ENCODE measurements at places on chromosomes 1 and 21.

- no peak for DNase-seq
These were observed 263.1 kb downstream of the CAMTA1 start for GRCh38 chr1:7048395-7048794.

DNA sequence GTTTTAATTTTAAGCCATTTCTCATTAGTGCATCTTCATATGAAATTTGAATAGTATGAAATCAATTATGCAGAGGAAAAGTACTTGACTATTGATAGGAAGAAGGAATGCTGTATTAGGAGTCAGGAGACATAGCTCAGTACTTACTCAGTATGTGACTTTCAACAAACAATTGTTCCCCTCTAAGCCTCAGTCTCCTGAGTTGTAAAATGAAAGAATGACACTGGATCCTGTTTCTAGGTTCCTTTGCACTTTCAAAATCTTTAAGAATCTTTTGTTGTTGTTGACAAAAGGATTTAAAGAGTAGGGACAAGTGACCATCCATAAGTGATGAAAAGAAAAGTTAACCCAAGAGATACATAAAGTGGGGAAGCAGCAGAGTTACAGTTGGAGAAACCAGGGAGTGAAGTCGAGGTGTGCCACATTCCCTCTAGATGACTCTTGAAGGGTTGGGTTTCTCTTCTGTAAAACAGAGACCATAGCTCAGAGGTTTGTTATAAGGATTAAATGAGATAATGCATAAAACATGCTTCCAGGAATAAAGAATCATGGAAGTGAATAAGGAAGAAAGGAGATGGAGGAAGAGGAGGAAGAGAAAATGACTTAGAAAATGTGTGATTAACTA lies 105.7 kb upstream of the KCNJ15 start:
- DNase-seq, result no peak

DNA sequence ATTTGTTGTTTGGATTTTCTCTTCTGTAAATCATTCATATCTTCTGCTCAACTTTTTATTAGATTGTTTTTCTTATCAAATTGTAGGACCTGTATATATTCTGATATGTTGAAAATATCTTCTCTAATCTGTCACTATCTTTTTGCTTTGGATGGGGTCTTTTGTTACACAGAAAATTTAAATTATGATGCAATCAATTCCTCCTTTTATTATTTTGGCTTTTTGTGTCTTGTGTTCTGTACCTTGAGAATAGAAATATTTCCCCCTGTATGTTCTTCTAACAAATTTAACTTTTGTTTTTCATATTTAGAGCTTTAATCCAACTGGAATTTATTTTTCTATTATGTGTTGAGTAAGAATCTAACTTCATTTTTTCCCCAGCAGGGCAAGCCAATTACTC lies 3.2 kb upstream of the AVPR1B start:
- no peak for DNase-seq

DNA sequence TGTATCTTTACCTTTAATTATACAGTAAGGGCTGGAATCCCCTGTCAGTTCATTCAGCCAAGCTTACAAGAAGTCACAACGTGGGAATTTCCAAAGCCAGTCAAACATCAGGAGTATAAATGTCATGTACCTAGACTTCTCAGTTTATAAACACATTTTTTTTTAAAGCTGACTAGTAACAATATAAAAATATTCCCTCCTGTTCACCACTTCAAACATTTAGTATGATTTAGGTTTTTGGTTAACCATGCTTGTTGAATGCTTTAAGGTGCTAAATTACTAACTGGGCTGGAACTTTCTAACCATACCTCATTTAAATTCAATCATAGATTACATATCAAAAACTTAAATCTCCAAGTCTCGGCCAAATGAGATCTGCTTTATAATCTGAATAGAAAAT lies 44.0 kb downstream of the JAK1 start:
- DNase-seq, result no peak

DNA sequence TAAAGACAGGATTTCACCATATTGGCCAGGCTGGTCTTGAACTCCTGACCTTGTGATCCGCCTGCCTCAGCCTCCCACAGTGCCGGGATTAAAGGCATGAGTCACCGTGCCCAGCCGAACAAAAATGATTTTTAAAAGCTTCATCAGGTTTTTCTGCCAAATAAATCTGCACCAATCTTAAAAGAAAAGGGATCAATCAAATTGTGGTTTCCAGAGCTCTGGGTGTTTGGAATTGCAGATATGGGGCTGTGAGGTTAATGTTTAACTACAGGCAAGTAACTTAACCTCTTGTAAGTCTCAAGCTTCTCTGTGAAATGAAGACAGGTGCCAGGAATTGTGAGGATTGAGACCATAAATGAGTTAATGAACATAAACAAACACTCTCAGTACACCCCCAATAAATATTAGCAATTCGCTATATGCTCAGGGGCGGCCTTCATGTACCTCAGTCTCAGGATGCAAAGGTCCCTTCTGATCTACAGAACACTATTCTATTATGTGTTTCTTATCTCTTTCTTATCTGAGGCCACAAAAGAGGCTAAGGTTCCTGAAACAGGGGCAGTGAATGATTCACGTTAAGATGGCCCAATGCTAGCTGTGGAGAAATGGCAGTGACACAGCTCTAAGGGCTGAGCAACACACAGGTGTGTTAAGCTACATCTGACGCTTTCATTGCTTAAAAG lies 7.1 kb upstream of the GNPAT start:
- no peak for DNase-seq

DNA sequence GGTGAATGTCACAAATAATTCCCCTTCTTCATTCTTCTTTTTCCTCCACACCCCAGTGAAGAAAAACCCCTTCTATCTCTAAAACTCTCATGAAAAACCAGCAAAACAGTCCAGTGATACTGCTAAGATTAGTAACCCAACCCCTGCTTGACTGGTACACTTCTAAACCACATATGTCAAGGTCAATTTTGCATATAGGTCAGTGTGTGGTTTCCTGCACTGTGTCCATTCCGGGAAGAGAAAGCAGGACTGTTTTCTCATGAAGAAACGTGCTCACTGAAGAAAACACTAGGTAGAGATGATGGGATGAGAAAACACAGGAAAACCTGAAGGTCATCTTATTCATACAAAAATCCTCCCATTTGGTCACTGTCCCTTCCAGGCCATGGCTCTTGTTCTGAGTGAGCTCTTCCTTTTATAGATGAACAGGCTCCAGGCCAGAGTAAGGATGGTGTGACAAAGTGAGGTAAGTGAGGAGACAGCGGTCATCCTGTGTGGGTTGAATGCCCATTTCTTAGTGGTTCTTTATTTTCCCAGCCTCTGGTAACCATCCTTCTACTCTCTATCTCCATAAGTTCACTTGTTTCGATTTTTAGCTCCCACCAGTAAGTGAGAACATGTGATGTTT lies 122.7 kb downstream of the FASLG start:
- no peak for DNase-seq

DNA sequence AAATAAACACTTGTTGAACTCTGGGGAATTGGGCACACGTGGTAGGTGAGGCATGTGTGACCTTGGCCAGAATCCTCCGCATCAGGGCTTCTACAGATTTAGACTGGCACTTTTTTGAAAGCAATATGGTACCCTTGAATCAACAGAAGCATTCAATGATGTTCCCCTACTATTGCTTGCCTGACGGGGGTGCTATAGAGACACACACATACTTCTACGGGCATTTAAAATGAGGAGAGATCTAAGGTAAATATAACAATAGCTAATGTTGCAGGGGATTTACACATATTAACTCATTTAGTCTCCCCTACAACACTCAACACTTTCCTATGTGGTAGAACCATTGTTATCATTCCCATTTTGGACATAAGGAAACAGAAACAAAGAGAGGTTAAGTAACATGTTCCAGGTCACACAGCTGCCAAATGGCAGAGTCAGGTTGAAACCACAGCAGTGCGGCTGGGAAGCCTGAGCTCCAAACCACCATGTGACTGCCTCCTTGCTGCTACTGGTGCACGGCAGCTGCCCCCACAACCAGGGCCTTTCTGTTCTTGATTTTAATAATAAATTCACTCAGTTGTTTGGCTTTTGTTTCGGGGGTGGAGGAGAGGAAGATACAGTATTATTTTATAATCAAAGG lies 147.4 kb downstream of the ZNF281 start:
- DNase-seq, result no peak

DNA sequence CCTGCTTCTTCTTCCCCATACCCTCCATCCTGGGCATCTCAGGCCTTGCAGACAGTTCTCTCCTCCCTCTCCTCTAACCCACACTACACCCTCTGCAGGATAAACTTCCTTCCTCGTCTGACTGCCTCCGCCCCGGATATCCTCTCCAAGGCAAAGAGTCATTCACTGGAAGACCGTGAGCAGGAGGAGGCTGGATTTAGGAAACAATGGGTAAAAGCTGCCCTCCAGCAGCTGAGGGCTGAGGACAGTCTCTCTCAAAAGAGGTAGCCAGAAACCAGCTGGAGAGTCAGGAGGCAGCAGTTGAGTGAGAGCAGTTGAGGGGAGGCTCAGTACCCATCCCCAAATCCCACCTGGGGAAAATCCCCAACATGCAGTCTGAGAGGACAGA lies 1.4 kb downstream of the CSRP1 start:
- peak; percentile 80 for DNase-seq

- no peak for DNase-seq
These were observed 240.6 kb upstream of the TMEM51 start for GRCh38 chr1:14912839-14913481.

DNA sequence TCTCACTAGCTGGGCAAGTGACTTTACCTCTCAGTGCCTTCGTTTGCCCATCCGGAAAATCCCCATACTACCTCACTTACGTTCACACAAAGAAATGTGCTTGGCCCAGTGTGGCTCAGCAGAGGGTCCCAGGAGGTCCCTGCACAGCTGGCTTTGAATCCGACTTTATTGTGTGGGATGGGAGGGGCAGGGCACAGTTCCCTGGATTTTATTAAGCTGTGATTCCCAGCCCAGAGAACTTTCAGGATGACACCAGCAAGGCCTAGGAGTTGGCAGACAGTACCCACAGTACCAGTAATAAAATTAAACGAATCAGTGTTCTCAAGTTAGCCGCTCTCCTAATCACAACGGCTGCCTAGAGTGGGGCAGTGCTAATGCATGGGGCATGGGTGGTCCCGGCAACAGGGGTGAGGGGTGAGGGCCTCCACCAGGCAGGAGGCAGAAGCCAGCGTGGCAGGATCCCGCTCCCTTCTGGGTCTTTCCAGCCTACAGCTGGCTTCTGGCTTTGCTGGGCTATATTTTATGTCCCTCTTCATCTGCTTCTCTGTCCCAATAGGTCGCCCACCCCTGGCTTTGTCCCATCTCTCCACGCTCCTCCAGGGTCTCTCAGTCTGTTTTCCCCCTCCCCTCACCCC lies 74.9 kb downstream of the VWA5B1 start:
- no peak for DNase-seq

DNA sequence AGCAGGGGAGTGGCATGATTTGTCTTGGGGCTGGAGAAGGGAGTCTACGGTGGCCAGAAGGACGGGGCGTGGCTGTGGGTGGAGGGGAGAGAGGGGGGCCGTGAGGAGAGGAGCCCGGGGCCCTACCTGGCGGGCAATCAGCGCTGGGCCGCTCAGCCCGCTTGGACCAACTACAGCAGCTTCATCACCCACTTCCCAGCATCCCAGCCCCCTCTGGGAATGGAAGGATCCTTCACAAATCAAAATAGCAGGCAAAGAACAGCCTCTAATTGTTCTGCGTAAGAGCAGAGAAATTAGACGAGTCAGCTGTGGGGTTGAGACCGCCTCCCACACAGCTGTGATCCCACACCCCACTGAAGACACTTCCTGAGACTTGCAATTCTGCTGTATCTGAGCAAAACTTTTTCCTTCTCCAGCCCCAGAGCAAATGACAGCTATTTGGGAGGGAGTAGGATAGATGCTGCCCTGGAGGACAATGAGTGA lies 43.5 kb downstream of the OPRD1 start:
- peak; percentile 21 for DNase-seq

DNA sequence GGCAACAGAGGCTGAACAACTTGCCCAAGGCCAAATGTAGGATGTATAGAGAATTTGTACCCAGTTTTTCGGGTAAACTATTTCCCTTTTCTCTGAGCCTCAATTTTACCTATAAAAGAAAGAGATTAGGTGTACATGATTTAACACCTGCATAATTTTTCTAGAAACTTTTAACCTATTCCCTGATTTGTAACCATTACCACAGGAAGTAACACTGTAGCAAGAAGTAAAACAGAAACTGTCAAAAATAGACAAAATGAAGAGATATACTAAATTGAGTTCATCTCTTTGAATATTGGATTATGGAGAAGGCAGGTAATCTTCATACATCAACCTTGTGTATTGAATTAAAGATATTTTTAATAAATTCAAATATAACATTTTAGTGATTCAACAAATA lies 136.2 kb downstream of the ZC3H11B start:
- no peak for DNase-seq

- DNase-seq, result no peak
These were observed at the start of gene PADI3 for GRCh38 chr1:17248781-17249180. Gene PADI3, plus strand, starts transcription at chr1:17249098. Its CDS starts 40 bp downstream, at chr1:17249138.

DNA sequence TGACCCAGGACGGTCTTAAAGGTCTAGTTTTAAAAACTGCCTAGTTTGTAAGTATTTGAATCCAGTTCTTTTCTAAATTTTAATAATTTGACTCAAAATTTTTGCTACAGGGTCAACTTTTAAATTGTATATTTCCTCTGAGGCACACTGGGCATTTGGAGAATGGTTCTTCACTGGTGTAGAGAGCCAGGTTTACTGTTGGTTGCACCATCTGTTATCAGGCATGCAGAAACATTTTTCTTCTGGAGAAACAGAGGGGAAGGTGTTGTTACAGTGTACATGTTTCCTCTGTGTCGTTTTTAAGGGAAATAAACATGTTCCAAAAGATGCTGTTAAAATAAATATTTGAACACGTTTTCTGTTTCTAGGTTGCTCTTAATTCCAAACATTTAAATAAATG lies 39.0 kb upstream of the RWDD3 start:
- no peak for DNase-seq

DNA sequence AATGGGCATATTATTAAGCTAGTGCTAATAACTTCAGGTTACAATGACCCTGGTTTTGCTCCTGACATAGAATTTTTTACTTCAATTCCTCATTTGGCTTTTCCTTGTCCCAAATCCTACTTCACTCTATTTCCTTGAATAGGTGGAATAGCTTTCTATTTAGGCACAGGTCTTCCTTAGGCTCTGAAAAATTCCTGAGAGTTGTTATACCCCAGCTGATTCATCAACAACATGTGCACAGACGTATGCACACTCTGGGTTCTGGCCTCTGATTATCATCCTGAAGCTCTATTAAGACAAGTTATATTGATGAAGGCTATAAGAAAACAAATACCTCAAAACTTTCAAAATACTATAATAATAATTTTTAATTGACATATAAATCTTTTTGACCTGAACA lies 172.4 kb downstream of the NTMT2 start:
- DNase-seq, result no peak

GRCh38 chr21:45529785-45530422 lies 12.3 kb downstream of the SLC19A1 start:
- no peak for DNase-seq

GRCh38 chr1:19128968-19129514 lies 81.0 kb downstream of the UBR4 start:
- no peak for DNase-seq
